ENCODE measurements at places on chromosomes 12 and 14. TPM values are rescaled to one million over a fixed set of nuclear protein-coding genes. Genes with fewer than 3 reads are reported as not detected.

GRCh38 chr14:24806061-24806678, 172.2 kb upstream of the GZMB start:
- DNase-seq = peak; percentile 67
- H3K4me1 ChIP-seq = no peaks in the 10 kb centered on the region
- H3K36me3 ChIP-seq = no peaks in the 10 kb centered on the region
- H3K4me3 ChIP-seq = no peak overlapping the region
- H3K27ac ChIP-seq = no peak overlapping the region

DNA sequence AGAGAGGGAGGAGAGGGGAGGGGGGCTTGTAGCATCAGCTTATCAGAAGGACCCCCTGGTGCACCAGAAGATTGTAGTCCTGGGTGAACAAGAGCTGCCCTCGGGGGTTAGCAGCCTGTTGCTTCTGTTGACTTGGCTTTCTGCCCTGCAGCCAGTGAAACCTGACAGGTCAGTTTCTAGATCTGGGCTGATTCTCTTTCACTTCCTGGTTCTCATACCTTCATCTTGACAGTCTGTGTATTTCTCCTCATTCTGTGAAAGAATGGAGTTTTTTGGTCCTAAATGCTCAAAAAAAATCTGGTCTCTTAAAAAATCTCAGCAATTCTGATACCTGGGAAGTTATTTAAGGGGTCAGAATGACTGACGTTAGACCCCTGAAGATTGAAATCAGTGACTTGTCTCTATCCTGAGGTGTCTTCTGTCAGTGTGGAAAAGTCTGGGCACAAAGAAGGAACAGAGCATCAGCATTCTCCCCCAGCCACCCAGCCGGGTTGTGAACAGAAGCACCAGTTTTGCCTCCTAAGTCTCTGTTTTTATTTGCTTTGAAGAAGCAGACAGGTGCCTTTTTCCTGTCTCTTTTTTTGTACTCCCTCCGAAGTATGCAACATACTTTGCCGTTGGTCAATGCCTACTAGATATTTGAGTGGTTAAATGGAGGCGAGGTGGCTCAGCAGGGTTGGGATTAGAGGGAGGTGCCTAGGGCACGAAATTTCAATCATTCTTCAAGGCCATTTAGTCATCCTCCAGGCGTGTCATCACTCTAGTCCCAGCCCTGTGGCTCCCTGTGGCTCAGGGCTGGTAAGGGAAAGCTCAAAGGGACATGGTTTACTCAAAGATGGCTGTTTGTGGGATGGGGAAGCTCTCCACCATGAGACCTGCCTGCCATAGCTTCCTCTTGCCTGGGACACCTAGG, 24.0 kb downstream of the TTC9 start:
- peak overlapping the region; percentile 60 for H3K27ac ChIP-seq
- H3K36me3 ChIP-seq = peaks cover 12% of the 10 kb centered on the region
- no peak overlapping the region for H3K4me3 ChIP-seq
- no peaks in the 10 kb centered on the region for H3K27me3 ChIP-seq

GRCh38 chr12:16036073-16036472, 124.9 kb downstream of the DERA start:
- H3K27ac ChIP-seq = no peak overlapping the region
- DNase-seq = no peak
- no peaks in the 10 kb centered on the region for H3K27me3 ChIP-seq

DNA sequence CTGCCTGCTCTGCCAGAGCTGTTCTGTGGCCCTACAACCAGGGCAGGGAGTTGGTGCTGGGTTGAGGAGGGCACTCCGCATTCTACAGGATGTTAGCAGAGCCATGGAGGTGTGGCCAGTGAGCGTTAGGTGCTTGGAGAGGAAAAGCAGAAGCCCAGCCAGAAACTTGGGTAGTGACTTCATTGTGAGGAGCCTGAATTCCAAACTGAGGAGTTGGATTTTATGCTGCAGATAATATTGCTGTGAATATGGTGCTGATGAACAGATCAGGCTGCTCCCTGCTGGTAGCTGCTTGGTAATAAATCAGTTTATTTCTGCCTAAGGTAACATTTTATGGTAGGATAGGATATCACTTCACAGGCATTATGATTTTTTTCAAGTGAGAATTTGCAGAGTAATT, 7.1 kb upstream of the CCDC175 start:
- DNase-seq = no peak
- no peak overlapping the region for H3K4me3 ChIP-seq
- no peaks in the 10 kb centered on the region for H3K36me3 ChIP-seq
- H3K4me1 ChIP-seq = no peaks in the 10 kb centered on the region
- H3K27ac ChIP-seq = no peak overlapping the region
- H3K27me3 ChIP-seq = no peaks in the 10 kb centered on the region

DNA sequence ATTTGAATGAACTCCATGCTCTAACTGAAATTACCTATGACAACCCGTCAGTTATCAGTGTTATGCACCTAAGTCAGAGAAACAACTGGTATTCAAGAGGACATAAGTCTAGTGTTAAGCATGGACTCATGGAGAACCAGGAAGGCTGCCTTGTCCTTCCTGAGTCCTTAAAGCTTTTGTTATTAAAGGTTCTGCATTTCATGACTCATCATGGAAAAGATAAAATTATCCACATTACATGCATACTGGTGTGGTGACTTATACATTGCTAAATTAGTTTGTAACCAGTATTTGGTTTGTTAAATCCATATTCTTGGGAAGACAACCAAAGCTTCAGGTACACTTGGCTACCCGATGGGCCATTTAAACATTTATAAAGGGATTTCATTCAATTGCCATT, 6.5 kb upstream of the OR4E1 start:
- H3K4me1 ChIP-seq = no peaks in the 10 kb centered on the region
- H3K27me3 ChIP-seq = no peaks in the 10 kb centered on the region
- H3K36me3 ChIP-seq = no peaks in the 10 kb centered on the region
- DNase-seq = no peak
- H3K27ac ChIP-seq = no peak overlapping the region

DNA sequence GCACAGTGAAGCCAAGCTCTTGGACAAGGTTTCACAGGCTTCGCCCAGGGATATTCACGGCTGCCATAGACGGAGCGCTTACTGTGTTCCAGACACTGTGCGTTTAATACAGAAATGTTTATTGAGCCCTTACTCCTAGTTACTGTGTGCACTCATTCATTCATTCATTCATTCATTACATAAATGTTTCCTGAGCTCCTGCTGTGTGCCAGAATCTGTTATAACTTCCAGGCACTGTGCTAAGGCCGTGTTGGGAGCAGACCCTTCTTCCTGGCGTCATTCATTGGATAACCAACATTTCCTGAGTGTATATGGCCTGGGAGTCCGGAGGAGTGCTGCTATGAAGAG, 760 bp upstream of the MED13L start:
- H3K27me3 ChIP-seq = no peaks in the 10 kb centered on the region
- DNase-seq = no peak

NR1H4 gene
- not detected for total RNA-seq

Data from SJCRH30 (cell line).